ENCODE measurements at places on chromosomes 2 and 18.

DNA sequence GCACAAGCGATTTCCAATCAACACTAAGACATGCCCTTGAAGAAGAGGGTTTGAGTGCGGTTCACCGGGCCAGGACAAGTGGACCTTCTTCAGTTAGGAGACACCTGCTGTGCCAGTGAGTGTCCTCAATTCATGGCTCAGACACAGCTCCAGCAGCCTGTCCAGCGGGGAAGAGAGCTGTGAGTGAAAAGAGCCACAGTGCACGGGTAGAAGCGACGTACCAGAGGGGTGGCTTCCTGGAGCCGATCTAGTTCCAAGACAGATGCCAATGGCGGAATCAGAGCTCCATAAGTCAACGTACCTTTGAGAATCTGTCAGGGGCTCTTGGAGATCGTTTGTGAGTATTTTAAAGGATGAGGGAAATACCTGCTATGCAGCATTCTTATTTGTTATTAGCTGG lies 119.9 kb upstream of the SALL3 start:
- no peak for DNase-seq

DNA sequence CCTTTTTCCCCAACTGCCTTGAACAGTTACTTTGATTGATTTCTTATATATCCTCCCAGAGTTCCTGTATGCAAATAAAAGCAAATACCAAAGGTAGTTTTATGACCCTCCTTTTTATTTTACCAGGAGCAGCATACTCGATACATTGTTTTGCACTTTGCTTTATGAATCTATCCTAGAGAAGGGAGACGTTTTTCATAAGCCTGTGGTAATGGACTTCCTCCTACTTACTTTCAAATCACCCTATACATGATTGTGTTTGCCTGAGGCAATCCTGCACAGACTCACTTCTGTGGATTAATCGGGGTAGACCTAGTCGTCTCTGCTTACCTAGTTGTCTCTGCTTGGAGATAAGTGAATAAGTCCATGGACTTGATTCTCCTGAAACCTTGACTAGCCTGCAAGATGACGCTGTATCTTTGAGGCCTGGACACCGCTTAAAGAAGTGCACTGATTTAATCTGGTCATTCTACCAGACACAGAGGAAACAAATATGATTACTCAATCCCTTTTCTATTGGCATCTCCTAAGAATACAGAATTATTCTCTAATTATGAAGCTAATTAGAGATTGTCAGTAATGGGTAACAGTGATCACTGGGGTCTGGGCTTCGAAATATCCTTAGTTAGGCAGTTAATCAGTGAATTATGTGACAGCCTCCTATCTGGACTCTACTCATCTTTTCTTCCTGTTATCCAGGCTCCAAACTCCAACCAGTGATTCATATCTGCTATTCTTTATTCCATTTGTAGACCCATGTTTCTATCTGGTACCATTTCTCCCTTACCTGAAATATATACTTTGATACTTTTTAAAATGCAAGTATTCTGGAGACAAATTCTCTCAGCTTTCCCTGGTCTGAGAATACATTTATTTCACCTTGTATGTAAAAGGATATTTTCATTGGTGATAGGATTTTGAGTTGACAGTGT lies 447.4 kb upstream of the TRIB2 start:
- no peak for DNase-seq

DNA sequence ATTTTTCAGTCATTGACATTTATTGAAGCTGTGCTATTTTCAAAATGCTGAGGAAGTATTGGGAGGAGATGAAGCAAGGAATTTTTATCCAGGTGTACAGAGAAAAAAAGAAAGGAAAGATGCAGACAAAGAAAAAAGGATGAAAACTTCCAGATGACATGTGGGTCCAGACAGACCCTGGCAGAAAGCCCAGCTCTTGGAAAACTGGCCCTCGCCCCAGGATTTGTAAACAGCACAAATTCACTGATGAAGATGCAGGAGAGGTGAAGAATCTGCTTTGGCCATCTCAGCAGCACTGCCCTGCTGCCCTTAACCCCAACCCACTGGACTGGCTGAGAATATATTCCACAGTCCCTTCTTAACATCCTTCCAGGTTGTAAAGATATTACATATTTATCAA lies 12.5 kb downstream of the TACR1 start:
- DNase-seq: no peak

GRCh38 chr2:220528180-220528675 lies 900.8 kb downstream of the SLC4A3 start:
- DNase-seq: peak; percentile 40

- no peak for DNase-seq
Measured at GRCh38 chr2:86280191-86280667, 57.2 kb downstream of the REEP1 start.

- no peak for DNase-seq
Measured at GRCh38 chr2:1039549-1039948, 88.9 kb downstream of the SNTG2 start.

DNA sequence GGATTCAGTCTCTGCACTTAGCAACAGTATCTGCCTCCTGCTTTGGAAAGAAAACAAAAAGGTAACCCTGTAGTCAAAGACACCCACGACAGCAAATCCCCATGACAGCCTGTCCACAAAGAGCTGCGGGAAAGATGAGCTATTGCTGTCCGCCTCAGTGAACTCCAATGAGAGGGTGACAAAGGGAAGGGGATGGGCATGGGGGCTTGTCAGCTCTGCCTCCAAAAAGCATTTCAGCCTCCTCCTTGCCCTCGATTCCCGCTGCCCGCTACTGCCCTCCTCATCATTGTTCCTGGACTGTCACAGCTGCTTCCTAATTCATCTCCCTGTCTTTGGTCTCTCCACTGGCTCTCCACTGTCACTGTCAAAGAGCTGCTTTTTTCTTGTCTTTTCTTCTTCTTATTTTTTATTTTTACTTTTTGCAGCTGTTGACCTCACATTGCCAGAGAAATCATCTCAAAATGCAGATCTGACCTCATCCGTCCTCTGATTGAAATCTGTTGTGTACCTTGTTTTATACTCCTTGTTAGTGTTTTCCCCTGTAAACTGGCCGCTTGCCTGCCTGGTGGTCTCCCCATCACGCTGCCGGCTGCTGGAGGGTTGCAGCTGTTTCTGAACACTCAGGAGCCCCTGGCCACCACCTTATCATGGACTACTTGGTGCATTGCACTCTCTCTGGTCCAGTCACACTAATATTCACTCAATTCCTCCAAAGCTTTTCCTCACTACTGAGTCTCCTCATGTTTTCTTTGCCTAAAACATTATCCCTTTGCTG lies 7.9 kb upstream of the E2F6 start:
- DNase-seq: no peak

GRCh38 chr2:69831354-69831905 lies 2.0 kb downstream of the GMCL1 start:
- DNase-seq: no peak

DNA sequence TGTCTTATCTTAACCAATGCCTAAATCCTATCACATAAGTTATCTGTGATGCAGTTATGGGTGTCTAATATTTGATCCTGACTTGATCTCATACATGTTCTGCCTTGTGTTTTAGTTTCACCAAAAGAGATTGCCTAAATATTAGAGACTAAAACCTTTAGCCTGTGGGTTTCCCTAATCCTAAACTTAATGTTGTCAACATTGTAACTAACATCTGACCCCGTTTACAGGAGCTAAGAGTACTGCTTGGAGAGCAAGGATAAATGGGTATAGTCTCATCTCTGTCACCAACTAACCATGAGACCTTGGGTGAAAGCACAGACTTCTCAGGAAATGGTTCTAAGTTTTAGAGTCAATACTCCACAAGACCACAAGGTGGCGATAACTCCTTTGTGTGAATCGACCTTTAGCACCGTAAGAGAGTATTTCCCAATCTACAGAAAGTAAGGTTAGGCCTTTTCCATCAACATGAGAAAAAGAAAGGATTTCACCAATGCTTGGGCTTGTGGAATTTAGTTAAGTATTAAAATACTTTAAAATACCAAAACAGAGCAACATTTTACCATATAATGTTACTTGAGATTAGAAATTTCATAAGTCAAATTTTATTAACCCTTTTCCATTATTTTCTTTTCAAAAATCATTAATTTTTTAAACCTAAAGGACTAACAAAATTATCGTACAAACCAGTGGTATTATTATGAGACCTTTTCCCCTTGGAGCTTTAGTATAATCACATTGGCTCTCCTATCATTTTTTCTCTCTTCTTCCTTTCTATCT lies 60.5 kb downstream of the G6PC2 start:
- DNase-seq: peak; percentile 68

GRCh38 chr2:143839456-143839855 lies 680.5 kb downstream of the ZEB2 start:
- DNase-seq: no peak

- no peak for DNase-seq
Measured at GRCh38 chr18:58754544-58755068, 83.3 kb downstream of the MALT1 start.

DNA sequence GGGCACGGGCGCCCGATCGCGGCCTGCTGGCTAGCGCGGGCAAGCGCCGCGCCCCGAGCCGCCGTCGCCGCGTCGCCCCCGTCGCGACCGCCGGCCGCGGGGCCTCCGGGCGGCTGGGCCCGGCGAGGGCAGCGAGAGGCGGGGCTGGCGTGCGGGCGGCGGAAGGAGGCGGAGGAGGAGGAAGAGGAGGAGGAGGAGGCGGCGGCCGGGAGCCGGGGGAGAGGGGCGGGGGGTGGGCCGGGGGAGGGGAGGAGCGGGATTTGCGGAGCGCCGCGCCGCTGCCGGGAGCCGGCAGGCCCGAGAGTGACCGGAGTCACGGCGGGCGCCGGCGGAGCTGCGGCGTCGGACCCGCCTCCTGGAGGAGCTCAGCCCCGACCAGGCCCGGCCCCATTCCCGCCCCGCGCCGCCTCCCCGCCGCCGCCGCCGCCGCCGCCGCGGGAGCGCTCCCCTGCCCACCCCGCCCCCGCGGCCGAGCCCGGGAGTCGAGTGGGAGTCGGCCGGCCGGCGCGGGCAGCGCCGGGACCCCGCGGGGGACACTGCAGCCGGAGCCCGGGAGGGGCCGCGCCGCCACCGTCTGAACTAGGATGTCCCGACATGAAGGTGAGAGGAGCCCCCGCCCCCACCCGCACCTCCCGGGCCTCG lies at the start of gene KCMF1:
TSS of gene KCMF1 (plus strand) at position 294 of the 642 bp plus-strand sequence. CDS start at position 585, 291 bp downstream.
- DNase-seq: peak; percentile 55

GRCh38 chr2:200225951-200226350 lies 80.5 kb upstream of the SPATS2L start:
- DNase-seq: no peak

- DNase-seq: no peak
Measured at GRCh38 chr2:130251535-130251872, 53.3 kb upstream of the TUBA3E start.

DNA sequence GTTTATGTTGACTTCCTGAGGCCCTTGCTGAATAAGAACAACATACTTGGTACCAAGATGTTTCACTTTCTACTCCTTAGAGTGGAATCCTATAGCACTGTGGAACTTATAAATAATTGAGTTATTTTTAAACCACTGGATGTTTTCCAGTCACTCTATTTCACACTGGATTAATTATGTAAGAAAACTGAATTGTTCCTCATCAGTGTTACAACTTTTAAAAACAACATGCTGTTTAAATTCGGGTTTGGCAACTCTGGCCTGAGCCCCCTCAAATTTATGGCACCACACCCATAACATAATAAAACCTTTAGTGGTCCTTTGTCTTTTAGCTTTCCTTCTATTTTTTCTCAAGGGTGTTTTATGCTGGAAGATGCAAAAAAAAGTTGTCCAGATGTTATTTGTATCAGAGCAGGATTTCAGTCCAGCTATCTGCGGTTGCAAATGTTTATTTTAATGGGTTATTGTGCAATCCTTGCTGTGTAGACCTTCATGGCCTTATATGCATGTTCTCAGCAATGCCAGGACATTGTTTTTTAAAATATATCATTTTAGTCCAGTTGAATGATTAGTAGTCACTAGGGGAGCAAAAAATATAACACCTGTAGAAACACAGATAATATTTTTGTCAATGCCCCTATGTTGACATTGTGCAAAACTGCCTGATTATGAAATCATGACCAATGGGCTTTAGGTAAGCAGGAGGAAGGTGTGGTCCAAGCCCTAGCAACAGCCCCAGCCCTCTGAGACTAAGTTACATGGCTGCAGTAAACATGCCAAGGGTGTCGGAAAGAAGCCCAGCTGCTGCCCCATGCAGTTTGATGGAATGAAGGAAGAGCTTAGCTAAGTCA lies 638.0 kb upstream of the ZEB2 start:
- DNase-seq: peak; percentile 70

DNA sequence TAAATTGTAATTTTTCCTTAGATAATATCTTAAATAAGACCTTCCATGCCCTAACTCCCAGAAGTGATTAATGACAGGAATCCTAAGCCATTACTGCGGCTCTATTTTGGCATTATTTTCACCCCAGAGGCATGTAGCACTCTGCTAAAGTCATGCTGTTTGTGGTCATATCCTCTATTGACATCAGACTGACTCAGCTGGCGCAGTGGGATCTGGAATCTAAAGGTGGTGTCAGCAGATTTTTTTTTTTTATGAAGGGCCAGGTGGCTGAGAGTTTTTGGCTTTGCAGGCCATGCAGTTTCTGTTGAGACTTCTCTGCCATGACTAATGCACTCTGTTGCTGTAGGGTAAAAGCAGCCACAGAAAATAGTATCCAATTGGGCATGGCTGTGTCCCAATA lies 64.1 kb upstream of the ACVR1C start:
- DNase-seq: peak; percentile 91

DNA sequence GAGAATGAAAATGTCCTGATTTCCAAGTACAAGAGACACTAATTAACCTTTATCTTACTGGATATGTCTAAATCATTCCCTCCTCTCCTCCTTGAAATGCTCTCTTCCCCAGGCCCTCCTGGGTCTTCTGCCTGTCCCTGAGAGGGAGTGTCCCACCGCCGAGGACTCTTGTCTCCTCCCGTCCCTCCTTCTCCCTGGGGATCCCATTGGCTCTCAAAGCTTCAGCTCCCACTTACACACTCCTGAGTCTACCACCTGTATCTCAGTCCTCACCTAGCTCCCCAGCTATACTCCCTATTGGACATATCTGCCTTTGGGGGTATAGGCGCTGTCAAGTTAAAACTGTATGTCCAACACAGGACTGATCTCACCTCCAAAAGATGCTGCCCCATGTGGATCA lies 116.1 kb downstream of the TMEM163 start:
- DNase-seq: no peak

GRCh38 chr18:23673725-23674124 lies 11.0 kb upstream of the ANKRD29 start:
- DNase-seq: no peak

GRCh38 chr2:38905251-38905650 lies 15.6 kb downstream of the ARHGEF33 start:
- DNase-seq: no peak

DNA sequence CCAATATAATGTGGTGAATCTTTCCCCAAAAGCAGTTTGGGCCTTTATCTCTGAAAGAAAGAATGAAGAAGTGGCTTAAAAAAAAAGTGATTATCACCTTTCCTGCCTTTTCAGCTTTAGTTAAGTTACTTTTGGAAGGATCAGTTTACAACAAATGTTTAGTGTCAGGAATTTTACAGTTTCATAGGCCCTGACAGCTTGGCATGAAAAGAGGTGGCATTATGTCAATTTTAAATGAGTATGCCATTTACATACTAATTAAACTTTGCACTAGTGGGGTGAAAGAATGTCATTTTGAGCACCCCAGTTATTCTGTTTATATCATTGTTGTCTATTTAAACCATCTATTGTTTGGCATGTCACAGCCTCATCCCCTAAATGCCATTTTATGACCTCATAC lies 763.5 kb upstream of the FANCL start:
- no peak for DNase-seq
